ENCODE measurements at places on chromosomes 7 and 10. TPM values are rescaled to one million over a fixed set of nuclear protein-coding genes. Genes with fewer than 3 reads are reported as not detected.

VPS37D gene
- total RNA-seq, result 3.1 TPM

COPS6 gene
- total RNA-seq, result 57.4 TPM

NANOS1 gene
- 2.6 TPM for total RNA-seq

OR6V1 gene
- total RNA-seq, result not detected

PNLIP gene
- 1.0 TPM for total RNA-seq

GIMAP8 gene
- total RNA-seq, result 12.0 TPM

STEAP1B gene
- 4.7 TPM for total RNA-seq

FEZF1 gene
- not detected for total RNA-seq

HDAC9 gene
- 52.7 TPM for total RNA-seq

ZCCHC24 gene
- 20.9 TPM for total RNA-seq

AGR2 gene
- 3.1 TPM for total RNA-seq

CREB3L2 gene
- total RNA-seq, result 12.5 TPM

CREB5 gene
- total RNA-seq, result 52.2 TPM

CTNNA3 gene
- total RNA-seq, result 24.0 TPM

TAS2R60 gene
- not detected for total RNA-seq

ZNF789 gene
- total RNA-seq, result 13.6 TPM

TCERG1L gene
- not detected for total RNA-seq

MYH16 gene
- not detected for total RNA-seq

ITIH2 gene
- total RNA-seq, result 1.6 TPM
